Nucleus accumbens (tissue), 56 donors: ENCODE measurements at places on chromosomes 3 and 15.

- DNase-seq, result no peak
Measured at GRCh38 chr15:45603881-45604280, 16.7 kb downstream of the BLOC1S6 start.

DNA sequence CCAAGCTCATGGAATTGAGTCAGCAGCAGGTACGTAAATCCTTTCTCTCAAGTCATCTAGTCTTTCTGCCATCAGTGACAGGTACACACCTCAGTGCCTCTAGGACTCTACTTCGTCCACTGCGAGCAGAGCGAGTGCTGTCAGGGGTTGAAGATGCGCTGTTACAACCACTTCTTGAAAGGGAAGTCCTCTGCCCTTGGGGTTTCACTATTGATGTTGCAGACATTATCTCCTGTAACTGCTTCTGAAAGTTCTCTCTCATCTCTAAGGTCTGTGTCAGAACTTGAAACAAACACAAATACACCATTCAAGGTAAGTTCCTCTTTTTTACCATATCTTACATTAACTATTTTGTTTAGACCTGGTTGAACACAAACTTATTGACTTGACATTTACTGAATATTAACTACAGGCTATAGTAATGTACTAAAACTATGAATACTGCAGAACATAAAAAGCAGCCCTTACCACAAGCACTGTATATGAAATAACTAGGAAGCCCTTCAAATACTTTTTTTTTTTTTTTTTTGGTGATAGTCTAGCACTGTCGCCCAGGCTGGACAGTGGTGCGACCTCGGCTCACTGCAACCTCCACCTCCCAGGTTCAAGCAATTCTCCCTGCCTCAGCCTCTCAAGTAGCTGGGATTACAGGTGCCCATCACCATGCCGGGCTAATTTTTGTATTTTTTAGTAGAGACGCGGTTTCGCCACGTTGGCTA, 41.5 kb downstream of the TOPBP1 start:
- DNase-seq, result no peak

- DNase-seq, result no peak
Measured at GRCh38 chr3:104555728-104556127, 811.0 kb upstream of the ALCAM start.

DNA sequence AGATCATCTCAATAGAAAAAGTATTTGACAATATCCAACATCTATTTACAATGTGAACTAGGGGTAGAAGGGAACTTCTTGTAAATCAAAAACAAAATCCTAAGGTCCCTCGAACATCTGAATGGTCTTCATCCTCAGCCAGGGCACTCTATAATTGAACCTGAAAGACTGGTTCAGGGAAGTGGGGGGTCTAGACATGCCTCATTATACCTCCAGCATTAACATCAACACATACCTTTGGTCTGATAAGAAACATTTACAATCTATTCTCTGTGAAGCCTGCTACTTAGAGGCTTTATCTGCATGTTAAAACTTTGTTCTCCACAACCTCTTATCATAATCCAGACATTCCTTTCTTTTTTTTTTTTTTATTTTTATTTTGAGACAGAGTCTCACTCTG, 211.8 kb downstream of the CTNNB1 start:
- DNase-seq, result no peak

DNA sequence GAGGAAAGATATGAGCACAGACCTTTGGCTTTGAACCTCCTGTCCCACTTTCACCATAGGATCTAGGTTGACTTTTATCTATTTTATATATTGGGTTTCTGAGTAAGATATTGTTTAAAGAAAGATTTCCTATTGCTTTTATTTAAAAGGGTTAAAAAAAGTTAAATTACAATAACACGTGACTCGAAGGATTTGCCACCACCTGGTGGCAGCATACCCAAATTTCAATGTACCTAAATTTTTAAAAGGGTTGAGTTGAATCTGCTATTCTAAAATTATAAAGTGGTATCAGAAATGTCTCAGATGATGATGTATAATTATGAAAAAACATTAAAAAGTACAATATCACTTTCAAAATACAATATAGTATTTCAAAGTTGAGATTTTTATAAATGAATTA, 368.4 kb downstream of the MECOM start:
- no peak for DNase-seq

- no peak for DNase-seq
Measured at GRCh38 chr3:53109190-53109589, 21.0 kb downstream of the RFT1 start.
